ENCODE measurements at places on chromosomes 5 and 9. TPM values are rescaled to one million over a fixed set of nuclear protein-coding genes. Genes with fewer than 3 reads are reported as not detected.

Gene CKMT2
- not detected for total RNA-seq

Gene DIPK1B
- not detected for total RNA-seq

Gene TMEFF1
- 0.20 TPM for total RNA-seq

Gene ZDHHC11B
- total RNA-seq: 2.4 TPM

Gene ADAMTSL1
- total RNA-seq: not detected

Gene ACER2
- 2.9 TPM for total RNA-seq

Gene UNC5A
- not detected for total RNA-seq

Gene PLAC8L1
- not detected for total RNA-seq

Gene FEM1C
- total RNA-seq: 14.9 TPM

Gene STOM
- total RNA-seq: 87.4 TPM

Gene SWI5
- 12.3 TPM for total RNA-seq
